ENCODE measurements at places on chromosomes 12 and 14.

GRCh38 chr12:89524541-89525304, at the start of gene GALNT4:
TSS of gene GALNT4 (minus strand) at chr12:89524796. CDS start at chr12:89524549, 247 bp downstream.
- peak; percentile 88 for DNase-seq

DNA sequence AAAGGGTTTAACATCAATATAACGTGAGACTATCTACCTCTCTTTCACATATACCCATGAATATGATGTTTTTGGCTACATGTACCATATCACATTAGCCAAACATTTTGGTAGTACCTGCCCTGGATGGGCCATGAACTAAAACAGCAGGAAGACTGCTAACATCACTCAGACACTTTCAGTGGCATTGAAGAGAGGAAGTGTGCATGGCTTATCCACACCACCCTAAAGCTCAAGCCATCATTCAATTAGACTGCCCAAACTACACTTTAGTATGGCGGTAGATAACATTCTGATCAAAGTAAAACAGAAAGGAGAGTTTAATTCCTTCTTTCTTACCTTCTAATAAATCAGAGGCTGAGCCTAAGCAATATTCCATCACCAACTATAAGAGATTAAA, 103.0 kb downstream of the PEBP1 start:
- DNase-seq = no peak

GRCh38 chr12:68786929-68787328, 21.0 kb upstream of the MDM2 start:
- DNase-seq = peak; percentile 7

DNA sequence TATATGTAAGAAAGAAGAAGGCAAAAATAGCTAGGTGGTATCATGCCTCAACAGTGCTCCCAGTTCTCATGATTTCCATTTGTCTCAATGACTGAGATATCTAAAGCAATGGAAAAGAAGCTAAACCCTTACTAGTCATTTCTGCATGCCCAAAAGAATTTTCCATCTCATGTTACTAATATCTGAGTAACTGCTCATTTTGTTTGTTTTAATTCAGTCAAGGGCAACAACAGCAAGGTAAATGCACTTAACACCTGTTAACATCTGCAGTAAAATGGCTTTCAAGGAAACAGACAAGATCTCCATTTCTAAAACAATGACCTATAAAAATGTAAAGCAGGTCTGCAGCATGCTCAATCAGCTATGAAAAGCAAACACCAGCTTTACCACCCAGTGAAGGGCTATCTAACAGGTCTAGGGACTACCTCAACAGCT, 19.4 kb upstream of the SELPLG start:
- DNase-seq = no peak

DNA sequence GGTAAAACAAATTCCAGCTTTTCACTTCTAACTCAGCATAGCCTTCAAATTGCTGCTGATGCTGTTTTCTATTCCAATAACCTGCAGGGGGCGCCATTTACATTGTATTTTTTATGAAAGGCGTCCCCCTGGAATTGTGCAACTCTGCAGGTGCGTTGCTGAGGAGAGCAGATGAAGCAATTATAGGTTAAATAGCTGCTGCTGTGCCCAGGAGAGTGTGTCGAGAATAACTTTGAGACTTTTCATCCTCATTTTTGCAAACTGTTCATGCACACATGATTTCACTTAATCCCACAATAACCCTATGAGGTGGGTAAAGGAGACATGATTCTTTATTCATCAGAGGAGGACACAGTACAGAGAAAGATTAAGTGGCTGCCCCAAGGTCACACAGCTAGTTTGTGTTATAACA, 75.7 kb downstream of the MYRFL start:
- DNase-seq = peak; percentile 64

- DNase-seq = no peak
These were observed 25.4 kb downstream of the SVOP start for GRCh38 chr12:108995370-108995992.

- no peak for DNase-seq
These were observed 1.4 kb upstream of the PRIM1 start for GRCh38 chr12:56753566-56753965.

- DNase-seq = peak; percentile 20
These were observed 77.7 kb upstream of the TRAF3 start for GRCh38 chr14:102699416-102700110.

GRCh38 chr14:102452302-102452701, 57.3 kb downstream of the ANKRD9 start:
- no peak for DNase-seq

DNA sequence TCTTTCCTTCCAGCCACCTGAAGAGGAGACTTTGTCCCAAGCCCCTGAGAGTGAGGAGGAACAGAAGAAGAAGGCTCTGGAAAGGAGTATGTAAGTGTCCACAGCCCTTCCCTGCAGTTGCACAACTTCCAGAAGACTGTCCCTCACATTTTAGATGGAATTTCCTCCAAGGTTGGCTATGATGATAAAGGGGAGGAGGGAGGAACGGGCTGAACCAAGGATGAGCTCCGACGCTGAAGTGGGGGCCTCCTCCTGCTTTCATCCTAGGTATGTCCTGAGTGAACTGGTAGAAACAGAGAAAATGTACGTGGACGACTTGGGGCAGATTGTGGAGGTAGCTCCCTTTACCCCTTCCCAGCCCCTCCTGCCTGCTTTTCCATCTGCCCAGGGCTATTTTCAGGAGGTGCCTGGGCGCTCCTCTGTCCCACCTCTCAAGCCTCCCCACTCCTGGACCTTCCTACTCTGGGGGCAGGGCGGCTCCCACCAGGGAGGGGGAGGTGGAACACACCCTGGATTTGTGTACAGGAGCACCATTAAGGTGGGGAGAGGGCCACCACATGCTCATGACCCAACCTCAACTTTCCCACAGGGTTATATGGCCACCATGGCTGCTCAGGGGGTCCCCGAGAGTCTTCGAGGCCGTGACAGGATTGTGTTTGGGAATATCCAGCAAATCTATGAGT, 2.3 kb downstream of the ARHGEF25 start:
- no peak for DNase-seq

DNA sequence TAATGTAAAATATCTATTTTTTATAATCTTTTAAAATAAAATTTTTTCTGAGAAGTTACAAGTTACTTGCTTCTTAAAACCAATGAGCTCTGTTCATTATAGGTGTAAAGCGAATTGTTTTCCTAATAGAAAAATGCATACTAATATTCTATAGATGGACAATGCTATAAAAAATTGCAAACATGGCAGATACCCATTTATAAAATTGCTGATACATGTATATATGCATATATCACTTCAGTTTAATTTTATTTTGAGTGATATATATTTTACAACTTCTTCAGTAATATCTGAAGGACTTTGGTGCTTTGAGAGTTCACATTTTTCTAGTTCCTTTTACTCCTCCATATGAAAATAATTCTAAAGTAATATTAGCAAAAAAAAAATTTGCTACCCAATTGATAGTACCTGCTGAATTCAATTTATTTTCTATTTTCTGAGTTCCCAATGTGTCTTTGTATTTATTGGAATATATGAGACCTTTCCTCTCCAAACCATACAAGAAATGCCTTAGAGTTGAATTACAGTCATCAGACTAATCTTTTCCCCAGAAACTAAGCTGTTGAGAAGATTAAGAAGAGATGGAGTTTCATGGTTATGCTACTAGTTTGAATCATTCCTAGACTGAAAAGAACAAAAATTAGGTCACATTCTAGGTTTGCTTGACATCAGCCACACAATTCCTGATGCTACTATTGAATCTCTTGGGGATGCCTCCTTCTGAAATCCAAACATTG, 1937.5 kb upstream of the SEL1L start:
- no peak for DNase-seq

DNA sequence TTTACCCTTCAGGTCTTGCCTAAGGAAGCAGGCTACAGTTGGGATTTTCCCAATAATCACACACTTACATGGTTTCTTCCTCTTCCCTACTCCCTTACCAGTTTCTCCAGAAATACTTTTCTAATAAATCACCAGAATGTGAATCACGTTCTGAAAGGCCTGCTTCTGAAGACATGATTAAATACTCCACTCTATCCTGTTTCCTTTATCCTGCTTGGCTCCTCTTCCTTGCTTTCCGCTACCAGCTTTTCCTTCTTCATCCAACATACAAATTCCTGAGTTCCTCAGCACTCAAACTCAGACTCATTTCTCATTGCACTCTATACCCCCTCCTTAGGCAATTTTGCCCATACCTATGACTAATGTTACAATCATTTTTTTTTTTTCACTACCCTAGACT, 118.3 kb downstream of the MGAT4C start:
- DNase-seq = peak; percentile 2

- no peak for DNase-seq
These were observed 327.1 kb upstream of the FKBP4 start for GRCh38 chr12:2467447-2468195.

- DNase-seq = no peak
These were observed 22.5 kb upstream of the FZD10 start for GRCh38 chr12:130139567-130140421.

- no peak for DNase-seq
These were observed 46.3 kb downstream of the MON2 start for GRCh38 chr12:62512901-62513300.

GRCh38 chr12:89179245-89179644, 173.1 kb downstream of the DUSP6 start:
- DNase-seq = peak; percentile 11

DNA sequence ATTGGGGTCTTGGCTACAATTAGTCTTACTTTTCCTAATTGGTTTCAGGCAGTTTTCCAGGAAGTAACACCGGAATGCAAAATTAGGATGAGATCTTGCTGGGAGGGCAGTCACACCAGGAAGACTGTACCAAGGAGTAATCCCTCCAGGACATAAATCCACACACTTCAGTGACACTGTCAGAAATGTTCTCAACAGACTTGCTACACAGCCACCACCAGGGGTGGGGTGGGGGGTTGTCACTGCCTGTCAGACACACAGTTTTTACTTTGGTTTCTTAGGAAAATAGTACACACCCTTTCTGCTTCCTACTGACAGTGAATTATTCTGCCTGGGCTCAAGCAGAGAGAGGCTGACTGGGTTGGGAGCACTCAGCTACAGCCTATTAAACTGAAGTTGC, 102.9 kb upstream of the CCDC196 start:
- DNase-seq = no peak

GRCh38 chr14:44404036-44404435, 103.0 kb downstream of the FSCB start:
- DNase-seq = no peak

Measured in EH (cell line).